ENCODE measurements at places on chromosomes 3 and 15. TPM values are rescaled to one million over a fixed set of nuclear protein-coding genes. Genes with fewer than 3 reads are reported as not detected.

Gene ATP2B2
- total RNA-seq: 79.5 TPM

Gene CGNL1
- 5.3 TPM for total RNA-seq

Gene TTLL13
- 0.31 TPM for total RNA-seq

Gene ENTPD3
- 1.6 TPM for total RNA-seq

Gene LRRIQ4
- 0.31 TPM for total RNA-seq

Gene RCN2
- 68.0 TPM for total RNA-seq

All from occipital lobe (tissue), 3 donors.